ENCODE measurements at places on chromosomes 7 and 10.

DNA sequence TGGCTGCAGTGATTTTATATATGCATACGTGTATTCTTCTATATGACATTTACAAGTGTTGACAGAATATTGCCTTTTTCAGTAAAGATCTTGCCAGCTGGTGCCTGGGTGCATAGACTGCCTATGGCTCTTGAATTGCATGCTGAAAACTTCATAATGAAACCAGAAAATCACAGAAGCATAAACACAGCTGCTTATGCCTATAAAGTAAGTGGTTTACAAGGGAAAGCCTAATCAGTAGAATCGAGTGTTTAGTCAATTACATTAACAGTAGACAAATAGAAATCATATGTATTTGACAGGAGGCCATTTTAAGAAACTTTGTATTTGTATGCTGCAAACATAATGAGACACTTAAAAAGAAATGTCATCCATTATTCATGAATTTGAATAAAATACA, 82.5 kb downstream of the TMEM168 start:
- DNase-seq, result no peak

DNA sequence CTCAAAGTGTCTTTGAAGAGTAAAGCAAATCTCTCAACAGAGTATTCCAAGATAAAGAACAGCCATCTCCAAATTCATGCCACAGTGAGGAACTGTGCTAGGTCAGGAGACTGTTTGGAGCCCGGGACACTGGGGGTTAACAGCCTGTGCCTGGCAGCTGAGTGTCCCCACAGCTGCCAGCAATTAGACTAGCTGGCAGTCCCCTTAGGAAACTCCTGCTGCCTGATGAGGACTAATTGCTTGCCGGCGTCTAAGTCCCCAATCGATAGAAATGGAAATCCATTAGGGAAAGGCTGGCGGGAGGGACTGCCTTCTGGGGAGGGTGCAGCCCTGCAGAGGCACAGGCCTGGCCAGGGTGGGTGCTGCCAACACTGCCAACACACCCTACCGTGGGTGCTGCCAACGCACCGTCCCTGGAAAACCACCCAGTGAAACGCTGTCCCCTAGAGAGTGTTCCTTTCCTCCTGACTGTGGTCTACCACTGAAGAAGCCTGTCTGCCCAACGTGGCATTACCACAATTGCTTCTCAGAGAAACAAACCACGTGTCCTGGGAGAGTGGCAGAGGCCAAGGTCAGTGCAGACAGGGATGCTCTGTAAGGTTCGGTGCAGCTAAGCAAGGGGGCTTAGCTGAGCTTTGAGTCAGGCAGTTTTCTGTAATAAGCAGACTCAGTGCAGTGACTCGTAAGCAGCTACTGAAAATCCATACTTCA, 60.8 kb downstream of the XRCC2 start:
- DNase-seq, result no peak

GRCh38 chr10:7520507-7521485, 110.0 kb upstream of the SFMBT2 start:
- no peak for DNase-seq

DNA sequence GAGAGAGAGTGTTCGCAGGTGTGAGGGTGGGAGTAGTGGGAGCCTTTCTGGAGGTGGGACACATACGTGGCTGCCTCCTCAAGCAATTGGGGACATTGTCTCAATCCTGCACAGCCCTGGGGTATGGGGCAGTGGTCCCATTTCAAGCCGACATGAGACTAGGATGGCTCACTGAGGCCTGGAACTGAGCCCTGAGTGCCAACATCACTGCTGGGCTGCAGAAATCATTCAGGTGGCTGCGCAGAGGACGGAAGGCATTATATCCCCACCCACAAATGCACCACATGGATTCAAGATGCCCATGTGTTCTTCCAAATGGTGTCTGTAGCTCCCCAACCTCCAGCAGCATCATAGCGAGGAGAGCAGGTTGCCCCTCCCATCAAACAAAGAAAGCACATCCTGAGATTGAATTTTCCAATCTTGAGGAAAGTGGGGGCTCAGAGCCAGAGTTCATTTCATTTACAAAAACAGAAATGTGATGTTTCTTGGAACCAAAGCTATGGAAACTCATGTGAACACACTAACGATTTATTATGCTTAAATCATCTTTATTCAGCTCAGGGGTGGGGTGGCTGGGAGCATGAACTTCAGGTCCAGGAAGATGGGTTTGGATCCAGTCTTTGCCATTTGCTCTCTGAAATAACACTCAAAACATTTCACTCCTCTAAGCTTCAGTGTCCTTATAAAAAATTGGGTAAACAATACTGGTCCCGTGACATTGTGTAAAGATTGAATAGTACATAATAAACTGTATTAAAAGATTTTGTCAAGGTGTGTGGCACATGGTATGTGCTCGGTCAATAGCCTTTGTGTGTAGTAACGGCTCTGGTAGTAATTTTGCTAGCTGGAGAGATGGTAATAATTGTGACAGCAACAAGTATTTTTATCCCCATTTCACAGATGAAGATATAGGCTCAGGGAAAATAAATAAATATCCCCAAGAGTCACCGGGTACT, 4.6 kb downstream of the SFTPA2 start:
- no peak for DNase-seq

DNA sequence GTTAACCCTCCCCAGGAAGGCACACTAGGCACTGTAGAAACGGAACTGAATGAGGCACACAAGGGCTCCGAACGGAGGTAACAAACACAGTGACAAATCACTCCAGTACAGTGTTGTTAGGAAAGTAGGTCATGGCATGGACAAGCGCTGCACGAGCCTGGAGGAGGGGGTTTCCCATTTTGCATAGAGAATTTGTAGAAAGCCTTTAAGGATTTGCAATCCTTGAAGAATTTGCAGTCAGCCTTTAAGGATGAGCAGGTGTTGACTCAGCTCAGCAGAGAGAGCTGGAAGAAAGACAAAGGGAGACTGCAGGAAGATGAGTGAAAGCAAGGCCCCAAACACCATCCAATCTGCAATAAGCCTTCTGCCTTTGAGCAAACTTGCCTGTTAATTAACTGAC, 51.1 kb upstream of the PPP1R3C start:
- no peak for DNase-seq

DNA sequence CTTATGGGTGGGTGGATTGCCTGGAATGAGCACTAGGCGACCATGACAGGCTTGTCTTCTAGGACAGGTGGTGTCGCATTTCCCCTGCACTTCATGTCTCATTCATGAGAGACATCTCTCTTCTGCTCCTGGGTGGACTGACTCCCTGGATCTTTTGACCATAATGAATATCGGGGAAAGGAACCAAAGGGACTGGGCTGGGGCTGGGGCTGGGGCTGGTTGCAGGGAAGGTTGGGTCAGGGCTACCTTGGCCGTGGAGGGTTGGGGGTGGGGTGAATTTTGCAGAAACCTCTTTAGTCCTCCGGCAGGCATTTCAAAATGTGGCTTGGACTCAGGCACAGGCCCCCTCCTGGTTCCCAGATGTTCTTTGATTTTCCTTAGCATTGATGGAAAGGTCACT, 319.2 kb downstream of the ZNF716 start:
- DNase-seq, result no peak

GRCh38 chr7:144659211-144659610, 176.6 kb downstream of the TPK1 start:
- no peak for DNase-seq

- DNase-seq, result no peak
Observed at GRCh38 chr7:122546496-122546895, 152.4 kb downstream of the RNF133 start.

GRCh38 chr7:49245062-49245461, 320.7 kb downstream of the CDC14C start:
- no peak for DNase-seq

- DNase-seq, result no peak
Observed at GRCh38 chr7:22624781-22625180, 102.2 kb upstream of the IL6 start.

DNA sequence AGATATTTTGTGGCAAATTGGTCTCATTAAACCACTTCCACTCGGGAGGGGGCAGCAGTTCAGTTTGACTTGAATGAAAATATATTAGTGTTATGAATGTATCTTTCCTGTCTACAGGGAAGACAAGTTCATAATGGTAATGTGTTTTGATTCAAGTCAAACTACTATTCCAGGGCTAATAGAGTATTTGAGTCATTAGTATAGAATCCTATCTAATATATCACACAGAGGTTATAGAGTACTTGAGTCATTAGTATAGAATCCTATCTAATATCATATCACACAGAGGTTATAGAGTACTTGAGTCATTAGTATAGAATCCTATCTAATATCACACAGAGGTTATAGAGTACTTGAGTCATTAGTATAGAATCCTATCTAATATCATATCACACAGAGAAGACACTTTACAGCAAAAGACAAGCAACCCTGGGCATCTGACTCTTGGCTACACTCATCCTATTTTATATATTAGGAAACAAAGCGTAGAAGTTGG, 199.7 kb upstream of the MAGI2 start:
- no peak for DNase-seq

- DNase-seq, result no peak
Observed at GRCh38 chr7:69363136-69363535, 235.1 kb upstream of the AUTS2 start.

- DNase-seq, result no peak
Observed at GRCh38 chr7:78011642-78012041, 213.1 kb downstream of the PHTF2 start.

DNA sequence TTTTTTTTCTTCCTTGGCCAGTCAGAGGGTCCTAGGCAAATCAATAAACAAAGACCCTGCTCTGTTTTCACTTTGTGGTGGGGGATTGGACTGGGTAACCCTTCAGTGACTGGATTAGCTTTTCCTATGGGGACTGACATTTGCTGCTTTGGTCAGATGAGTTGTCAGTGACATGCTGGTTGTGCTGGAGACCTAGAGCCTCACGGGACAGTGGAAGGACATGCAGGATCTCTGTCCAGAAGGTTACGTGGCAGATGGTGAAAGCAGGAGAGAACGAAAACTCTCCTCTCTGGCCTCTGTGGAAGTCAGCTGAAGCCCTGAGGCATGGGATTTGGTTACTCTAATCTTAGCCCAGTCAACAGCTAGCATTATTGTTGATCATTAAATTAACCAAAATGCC, 90.0 kb upstream of the BMPER start:
- DNase-seq, result no peak

- no peak for DNase-seq
Observed at GRCh38 chr10:74306227-74306982, 155.4 kb downstream of the ADK start.

GRCh38 chr7:12369756-12370155, 33.9 kb downstream of the VWDE start:
- no peak for DNase-seq

DNA sequence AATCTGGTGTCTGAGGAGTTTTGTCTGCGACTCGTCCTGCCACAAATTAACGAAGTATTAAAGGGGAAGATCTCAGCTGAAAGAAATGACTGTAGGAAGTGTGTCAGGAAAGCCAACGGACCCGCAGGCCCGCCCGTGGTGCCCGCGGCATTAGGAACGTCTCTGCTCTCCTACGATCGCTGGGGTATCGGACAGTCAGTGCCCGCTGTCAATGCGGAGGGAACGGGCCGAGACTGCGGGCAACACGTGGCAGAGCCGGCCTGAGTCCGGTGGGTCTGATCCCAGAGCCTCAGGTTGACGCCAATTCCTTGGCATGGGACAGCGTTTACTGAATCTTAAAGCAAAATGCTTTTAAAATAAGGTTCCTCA, 128.7 kb downstream of the KBTBD2 start:
- DNase-seq, result no peak

DNA sequence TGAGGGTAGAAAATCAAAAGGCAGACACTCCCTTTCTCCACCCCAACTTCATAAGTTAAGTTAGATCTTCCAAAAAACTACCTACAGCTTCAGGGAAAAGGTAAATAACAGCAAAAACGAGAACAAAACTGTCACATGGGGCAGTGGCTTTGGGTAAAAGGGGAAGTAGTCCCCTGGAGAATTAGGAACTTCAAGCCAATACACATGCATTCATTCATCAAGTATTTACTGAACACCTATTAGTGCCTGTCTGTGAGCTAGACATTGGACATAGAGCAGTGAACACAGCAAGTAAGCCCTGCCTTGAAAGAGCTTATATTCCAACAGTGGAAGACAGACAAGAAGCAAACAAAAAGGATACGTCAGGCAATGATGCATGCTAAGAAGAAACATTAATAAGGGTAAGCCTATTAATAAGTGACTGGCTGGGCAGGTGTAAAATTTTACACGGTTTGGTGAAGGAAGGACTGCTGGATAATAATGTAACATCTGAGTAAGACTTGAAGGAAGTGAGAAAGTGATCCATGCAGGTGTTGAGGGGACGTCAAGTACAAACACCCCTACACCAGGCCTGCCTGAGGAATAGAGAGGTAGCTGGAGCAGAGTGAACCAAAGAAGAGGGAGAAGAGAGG, 69.6 kb upstream of the RAPGEF5 start:
- no peak for DNase-seq
